ENCODE measurements at places on chromosomes 11 and 22.

GRCh38 chr11:34337016-34337415, 20.8 kb downstream of the ABTB2 start:
- no peak for DNase-seq

- no peak for DNase-seq
Measured at GRCh38 chr22:47914481-47915097, 1152.1 kb downstream of the TBC1D22A start.

- no peak for DNase-seq
Measured at GRCh38 chr11:92784331-92784730, 185.1 kb upstream of the MTNR1B start.

DNA sequence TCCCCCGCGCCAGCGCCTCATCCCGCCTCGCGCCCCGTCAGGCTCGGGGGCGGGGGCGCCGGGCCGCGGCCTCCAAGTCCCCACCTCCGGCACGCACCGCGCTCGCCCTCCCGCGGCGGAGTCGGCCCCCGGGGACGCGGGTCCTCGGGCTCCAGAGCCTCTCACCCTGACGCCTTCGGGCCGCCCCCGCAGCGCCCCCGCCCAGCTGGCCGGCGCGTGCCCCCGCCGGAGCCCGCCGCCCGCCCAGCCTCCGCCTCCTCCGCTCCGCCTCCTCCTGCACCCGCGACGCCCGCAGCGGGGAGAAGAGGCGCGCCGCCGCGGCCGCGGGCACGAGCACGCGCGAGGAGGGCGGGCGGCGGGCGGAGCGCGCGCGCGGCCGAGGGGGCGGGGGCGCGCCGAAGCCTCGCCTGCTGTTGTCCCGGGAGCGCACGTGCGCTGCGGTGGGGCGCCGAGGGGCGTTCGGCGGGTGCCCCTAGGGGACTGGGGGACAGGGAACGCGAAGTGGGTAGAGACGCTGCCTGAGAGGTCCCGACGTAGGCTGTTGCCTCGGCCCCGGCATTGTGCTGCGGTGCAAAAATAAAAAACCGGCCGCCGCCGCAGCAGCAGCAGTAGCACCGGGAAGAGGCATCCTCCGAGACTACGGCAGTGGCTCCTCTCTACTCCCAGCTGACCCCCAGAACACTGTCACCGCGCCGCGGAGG, 87.4 kb upstream of the ARHGAP32 start:
- peak; percentile 65 for DNase-seq

- DNase-seq = peak; percentile 38
Measured at GRCh38 chr11:3609416-3610265, 32.2 kb downstream of the ART5 start.

- no peak for DNase-seq
Measured at GRCh38 chr22:50140615-50141014, 29.9 kb upstream of the PANX2 start.

- DNase-seq = no peak
Measured at GRCh38 chr11:58562375-58562800, 13.3 kb downstream of the LPXN start.

DNA sequence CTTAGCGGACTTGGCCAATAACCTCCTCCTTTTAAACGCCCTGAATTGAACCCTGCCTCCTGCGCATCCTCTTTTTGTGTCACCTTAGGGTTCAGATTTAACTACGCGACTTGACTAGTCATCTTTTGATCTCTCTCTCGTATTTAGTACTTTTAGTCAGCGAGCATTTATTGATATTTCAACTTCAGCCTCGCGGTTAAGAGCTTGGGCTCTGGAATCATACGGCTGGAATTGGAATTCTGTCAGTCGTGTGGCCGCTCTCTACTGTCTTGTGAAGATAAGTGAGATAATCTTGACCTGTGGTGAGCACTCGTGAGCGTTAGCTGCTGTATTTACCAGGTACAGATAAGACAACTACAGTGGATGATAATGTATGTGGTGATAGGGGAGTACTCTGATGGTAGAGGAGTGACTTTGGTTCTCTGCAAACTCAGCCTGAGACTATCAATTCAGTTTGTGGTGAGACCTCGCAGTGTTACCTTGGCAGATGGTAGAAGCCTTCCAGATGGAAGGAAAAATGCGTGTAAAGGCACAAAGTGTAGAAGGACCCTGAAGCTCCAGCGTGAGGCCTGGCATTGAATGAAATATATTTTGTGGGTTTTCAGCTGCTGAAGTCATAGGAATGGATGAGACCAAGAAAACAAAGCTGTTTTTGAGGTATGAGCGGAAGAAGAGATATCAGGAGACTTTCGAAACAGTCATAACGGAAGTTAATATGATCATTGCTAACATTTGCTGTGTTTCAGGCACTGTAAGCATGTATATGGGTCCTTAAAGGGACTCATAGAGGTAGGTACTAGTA, 682 bp downstream of the ATM start:
- no peak for DNase-seq

DNA sequence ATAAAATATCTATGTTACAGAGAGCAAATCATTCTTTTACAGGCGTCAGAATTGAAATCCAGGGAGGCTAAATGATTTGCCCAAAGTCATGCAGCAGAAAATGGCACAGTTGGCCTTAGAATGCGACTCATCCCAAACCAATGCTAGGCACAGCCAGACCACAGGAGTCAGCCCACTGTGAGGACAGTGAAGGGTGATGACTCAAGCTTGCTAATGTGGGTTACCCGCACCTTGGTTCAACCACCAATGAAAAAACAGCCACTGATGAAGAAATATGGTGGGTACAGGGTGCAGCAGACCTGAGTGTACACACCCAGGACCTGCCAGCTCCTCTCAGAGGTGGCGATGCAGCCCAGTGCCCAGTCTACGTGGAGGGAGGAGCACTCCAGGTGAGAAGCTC, 89.7 kb downstream of the ZC3H12C start:
- DNase-seq = no peak

DNA sequence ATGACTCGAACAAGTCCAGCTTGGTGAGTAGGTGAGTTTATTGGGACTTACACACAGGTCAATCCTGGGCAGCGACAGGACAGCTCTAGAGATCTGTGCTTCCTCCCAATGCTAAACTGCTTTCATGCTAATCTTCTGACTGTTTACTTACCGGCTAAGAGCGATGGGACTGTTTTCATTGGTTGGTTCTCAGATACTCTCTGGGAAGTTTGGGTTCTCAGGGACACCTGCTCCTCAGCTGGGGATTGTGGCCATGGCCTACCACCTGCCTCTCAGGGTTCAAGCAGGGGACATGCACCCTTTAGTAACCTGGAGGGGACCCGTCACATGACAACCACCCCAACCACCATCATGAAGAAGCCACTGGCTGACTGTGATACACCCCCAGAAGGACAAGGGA, 13.1 kb downstream of the APOL2 start:
- no peak for DNase-seq

DNA sequence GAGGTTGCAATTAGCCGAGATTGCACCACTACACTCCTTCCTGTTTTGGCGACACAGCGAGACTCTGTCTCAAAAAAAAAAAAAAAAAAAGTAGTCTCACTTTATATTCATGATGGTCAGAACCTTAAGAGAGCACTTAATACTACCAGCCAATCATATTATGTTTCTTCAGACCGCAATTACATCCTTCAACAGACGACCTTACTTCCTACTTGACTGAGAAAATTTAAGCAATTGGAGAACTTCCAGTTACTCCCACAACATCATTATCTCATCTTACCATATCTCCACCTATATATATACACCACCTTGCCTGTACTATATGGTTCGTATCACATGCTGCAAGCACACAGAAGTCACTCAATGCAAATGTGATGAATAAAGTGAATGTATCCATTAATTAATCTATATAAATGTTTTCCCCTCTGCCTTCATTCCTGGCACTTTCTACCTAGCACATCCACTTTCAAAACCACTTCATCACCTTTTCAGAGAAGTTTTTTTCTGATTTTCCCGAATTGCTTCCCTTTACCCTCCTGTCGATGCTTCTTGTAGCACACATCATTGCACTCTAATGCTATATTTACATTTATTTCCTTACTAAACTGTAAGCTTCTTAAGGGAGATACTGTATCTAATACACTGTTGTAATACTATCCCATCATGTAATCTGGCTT, 13.8 kb downstream of the ATP5MG start:
- DNase-seq = peak; percentile 53

DNA sequence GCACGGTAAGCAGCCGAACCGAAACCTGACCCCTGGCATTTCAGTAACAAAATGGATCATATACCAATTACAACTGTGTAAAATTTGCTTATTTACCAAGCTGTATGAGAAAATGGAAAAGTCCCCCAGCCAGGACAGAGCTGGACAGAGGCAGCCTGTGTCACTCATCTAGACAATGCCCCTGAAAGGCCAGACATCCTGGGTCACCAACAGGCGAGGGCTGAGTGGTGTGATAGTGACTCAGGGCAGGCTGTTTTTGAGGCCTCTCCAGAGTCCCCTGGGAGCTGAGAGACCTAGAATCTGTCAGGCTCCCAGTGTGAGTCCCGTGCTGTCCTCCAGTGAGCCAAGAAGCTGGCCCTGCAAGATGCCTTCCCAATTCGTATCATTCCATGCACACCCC, 680.4 kb downstream of the TBC1D22A start:
- no peak for DNase-seq

DNA sequence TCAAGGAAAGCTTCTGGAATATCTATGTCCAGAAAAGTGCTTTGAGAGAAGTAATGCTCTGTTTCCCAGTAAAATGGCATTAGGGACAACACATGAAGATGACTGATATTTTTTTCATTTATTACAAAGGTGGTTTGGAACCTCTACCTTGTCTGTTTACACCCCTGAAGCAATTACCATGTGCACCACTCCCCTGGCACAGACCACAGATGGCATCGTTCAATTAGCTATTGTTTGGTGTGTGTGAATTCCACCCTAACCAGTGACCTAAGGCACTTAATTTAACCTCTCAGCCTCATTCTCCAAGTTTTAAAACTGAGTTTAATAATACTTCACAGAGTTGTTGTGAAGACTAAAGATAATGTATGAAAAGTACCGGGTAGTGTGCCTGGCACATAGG, 127.6 kb upstream of the BMAL1 start:
- DNase-seq = no peak

DNA sequence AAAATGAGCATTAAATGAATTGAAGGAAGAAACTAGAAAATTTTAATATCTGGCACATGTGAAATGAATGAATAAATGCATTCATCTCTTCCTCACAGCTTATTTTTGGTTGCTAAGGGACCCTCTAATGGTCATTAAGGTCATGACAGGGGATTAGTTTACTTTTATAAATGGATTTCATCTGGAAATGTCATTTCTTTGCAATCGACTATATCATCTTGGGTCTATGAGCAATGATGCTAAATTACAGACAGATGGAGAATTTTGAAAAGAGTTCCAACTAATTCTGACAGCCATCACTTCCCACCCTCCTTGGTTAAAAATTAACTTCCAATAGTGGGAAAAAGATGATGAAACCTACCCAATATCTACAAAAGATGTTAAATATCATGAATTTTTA, 98.0 kb downstream of the KIF18A start:
- DNase-seq = no peak

DNA sequence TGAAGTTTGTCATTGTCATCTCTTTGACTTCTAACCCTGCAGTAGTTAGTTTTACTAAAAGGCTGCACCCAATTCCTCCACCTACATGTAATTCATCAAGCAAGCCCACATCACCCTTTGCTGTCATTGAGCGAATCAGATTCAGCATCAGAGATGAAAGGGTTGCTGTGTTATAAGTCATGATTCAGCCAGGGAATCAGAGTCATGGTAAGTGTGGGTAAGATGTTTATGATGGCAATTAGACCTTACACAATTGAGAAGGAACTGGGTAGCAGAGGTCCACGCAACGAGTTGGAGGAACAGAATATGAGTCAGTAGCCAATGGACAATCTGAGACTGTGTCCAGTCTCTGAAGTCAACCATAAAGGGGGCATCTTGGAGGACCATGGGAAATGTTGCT, 162.8 kb upstream of the SNX19 start:
- DNase-seq = no peak

DNA sequence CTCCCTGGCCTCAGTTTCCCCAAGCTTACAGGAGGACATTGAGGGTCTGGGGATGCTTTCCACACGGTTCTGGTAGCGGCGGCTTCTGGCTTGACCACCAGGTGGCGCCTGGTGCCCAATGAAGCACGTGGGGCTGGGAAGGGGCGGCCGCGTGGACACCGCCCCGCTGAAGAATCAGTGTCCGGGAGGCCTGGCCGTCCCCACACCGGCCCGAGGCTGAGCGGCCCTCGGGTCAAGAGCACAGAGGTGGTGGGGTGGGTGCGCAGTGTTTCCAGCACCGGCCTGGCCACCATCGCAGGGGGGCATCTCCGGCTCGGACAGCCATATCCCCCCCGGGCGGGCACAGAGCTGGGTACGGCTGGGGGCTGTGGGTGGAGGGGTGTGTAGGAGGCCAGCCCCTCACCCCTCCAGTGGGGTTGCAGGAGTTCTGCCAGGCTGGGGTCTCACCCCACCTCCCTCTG, 27.8 kb upstream of the PPARA start:
- peak; percentile 66 for DNase-seq

DNA sequence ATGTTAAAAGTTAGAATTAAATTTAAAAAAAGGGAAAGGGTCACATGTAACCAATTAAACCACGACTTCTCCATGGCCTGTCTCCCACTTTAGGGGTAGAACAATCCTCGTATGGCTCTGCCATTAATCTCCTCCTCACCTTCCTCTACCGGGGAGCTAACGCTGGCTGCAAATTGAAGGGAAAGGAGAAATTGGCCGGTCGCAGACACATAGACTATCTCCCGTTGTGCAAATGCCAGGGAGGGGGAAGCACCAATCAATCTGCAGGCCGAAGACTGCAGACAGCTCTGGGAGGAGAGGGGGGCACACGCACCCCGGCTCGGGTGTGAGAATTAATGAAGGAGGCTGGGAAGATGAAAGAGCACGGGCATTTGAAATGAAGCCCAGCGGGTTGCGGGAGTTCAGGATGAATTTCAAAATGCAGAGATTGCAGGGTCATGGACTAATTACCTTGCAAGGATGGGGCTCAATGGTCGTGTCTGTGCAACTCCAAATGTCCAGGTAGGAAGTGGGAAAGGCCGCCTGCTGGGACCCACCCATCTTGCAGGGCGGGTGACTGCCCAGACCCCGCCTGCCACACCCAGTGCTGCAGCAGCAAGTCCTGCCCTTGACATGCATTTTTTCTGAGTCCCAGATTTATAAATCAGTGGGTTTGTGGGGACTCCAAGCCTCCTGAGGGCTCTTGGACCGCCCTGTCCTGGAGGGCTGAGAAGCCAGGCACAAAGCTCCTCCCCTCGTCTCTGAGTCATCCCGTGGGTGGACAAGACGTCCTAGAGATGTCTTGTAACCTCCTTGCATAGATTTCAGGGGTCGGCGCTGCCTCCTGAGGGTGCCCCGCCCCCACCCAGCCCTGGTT, 534.2 kb downstream of the TBC1D22A start:
- DNase-seq = no peak

- DNase-seq = no peak
Measured at GRCh38 chr11:66692446-66692845, 14.8 kb upstream of the RBM4B start.

- DNase-seq = no peak
Measured at GRCh38 chr11:26557666-26558065, 14.4 kb downstream of the MUC15 start.
